NCI-H1092 treated with DMSO at 0.1 percent for 48 hours (cell line): ENCODE measurements at places on chromosomes 16 and 17.

GRCh38 chr17:75778861-75779249, 5.8 kb upstream of the UNK start:
- peak; percentile 32 for DNase-seq

- DNase-seq = no peak
These were observed 133.6 kb downstream of the HS3ST3B1 start for GRCh38 chr17:14434506-14434905.

DNA sequence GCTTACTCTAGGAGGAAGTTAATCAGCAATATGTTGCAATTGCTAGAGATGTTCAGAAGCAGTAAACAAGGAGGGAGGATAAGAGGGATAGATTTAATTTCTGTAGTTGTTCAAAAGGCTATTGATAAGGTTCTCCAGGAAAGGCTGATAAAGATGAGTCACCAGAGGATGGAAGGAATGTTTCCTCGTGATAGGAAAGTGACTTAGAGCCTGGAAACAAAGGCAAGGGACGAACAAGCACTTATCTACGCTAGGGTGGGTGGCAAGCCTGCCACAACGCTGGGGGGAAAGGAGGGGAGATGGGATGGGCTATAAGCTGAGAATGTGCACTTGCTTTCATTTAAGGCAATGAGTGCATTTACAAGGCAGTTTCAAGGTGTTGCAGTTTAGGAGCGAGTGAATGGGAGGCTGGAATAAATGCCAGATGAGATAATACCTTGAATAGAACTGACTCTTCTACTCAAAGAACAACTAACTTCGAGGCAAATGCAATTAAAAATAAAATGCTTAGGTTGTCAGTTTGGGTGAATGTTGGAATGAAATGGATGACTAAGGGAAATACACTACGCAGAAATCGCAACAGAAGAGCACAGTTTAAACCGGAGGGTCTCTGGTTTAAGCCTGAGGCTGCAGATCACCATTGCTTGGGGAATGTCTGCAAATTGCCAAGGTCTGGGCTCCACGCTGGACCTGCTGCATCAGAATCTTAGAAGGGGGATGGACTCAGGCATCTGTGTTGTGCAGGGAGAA, 76.0 kb upstream of the RBBP6 start:
- no peak for DNase-seq

DNA sequence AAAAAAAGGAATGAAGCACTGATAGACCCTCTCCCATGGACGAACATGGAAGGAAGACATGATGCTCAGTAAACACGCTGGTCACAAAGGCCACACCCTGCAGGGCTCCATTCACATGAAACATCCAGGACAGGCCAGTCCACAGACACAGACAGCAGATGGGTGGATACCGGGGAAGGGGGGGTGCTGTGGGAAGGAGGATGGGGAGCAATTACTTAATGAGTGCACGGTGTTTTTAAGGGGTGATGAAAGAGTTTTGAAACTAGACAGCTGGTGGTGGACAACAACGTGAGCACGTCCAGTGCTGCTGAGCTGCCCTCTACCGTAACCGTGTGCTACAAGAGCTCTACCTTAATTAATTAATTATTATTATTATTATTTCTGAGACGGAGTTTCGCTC, 6.0 kb upstream of the SLC16A3 start:
- no peak for DNase-seq

GRCh38 chr17:76198702-76199101, 41.6 kb downstream of the RNF157 start:
- no peak for DNase-seq

GRCh38 chr16:71956486-71956885, 43.7 kb downstream of the PKD1L3 start:
- DNase-seq = no peak

- DNase-seq = no peak
These were observed 2.6 kb downstream of the PER1 start for GRCh38 chr17:8149419-8150193.

- DNase-seq = no peak
These were observed 4.7 kb upstream of the TGFB1I1 start for GRCh38 chr16:31467151-31467773.

GRCh38 chr16:12235110-12235509, 258.6 kb downstream of the SNX29 start:
- DNase-seq = peak; percentile 81

GRCh38 chr16:11619327-11619851, 32.7 kb upstream of the LITAF start:
- no peak for DNase-seq

- DNase-seq = no peak
These were observed 9.5 kb downstream of the MTMR4 start for GRCh38 chr17:58504826-58505351.

- DNase-seq = peak; percentile 44
These were observed 44.0 kb downstream of the SREBF1 start for GRCh38 chr17:17792551-17793377.

GRCh38 chr16:10552998-10553491, 27.4 kb downstream of the EMP2 start:
- no peak for DNase-seq

DNA sequence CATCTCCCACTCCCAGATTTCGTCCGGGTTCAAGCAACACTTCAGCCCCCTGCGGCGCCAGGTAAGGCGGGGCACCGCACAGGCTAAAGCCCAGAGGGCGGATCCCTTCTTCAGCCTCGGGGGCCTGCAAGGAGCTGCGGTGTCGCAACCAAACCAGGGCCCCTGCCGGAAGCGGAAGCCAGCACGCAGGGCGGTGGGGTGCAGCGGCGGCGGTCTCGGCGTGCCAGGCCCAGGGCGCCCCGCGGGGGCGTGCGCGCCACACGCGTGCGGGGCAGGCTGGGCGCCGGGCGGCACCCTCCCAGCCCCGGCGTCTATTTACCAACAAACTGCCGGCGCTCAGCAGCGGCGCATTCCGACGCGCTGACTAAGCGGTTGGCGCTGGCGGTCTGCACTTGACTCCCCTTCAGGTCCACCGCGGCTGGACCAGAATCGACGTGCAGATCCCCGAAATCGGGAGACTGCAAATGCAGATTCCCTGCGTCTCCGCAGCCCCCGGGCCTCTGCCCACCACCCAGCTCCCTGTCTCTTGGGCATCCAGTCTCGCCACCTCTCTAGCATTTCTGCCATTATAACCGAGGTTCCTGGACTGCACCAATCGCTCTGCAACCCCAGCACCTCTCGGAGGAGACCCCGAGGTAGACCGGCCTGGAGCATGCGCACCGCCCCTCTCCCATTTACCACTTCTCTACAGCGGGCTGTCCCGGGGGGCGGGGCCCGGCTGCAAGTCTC, 421 bp upstream of the DLX4 start:
- no peak for DNase-seq

- no peak for DNase-seq
These were observed 3.0 kb upstream of the KCNG4 start for GRCh38 chr16:84242839-84243238.

GRCh38 chr17:27569257-27569722, 61.7 kb upstream of the LGALS9 start:
- no peak for DNase-seq

GRCh38 chr16:64648282-64648681, 473.6 kb downstream of the CDH11 start:
- DNase-seq = no peak

GRCh38 chr16:27795992-27796614, 246.2 kb downstream of the KATNIP start:
- no peak for DNase-seq

DNA sequence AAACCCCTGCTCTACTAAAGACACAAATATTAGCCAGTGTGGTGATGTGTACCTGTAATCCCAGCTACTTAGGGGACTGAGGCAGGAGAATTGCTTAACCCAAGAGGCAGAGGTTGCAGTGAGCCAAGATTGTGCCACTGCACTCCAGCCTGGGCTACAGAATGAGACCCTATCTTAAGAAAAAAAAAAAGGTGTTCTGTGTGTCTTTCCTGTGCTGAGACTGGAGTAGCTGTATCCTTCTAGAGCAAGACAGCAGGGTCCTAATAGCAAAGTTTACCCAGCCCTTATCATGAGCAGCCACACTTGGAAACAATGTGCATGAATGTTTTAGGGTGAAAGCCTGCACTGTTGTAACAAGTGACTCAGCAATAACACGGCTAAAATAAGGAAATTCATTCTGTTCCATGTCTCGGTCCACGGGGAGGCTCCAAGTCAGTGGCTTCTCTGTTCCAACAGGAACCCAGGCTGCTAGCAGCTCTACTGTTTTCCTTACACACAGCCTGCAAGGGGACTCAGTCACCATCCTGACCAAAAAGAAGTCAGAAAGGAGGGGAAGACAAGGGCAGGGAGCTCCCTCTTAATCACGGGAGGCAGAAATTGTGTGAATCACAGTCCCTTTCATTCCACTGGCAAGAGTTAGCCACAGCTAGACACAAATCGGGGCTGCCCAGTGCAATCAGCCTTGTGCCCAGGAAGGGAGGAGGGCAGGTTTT, 7.1 kb upstream of the SLC5A11 start:
- no peak for DNase-seq

DNA sequence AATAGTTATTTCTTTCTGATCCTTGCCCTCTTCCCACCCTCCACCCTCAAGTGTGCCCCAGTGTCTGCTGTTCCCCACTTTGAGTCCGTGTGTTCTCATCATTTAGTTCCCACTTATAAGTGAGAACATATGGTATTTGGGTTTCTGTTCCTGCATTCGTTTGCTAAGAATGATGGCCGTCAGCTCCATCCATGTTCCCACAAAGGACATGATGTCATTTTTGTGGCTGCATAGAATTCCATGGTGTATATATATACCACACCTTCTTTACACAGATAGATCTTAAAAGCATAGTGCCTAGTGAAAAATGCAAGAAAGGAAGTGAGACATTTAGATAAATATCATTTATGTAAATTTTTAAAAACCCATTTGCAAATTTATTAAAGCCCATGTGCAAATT, 33.1 kb downstream of the HS3ST2 start:
- no peak for DNase-seq

GRCh38 chr17:28470914-28471366, 2.5 kb upstream of the SLC13A2 start:
- DNase-seq = no peak

- DNase-seq = no peak
These were observed 19.0 kb upstream of the TUBG2 start for GRCh38 chr17:42640121-42640520.

GRCh38 chr17:17191961-17192381, 14.2 kb downstream of the PLD6 start:
- no peak for DNase-seq

- DNase-seq = no peak
These were observed 27.3 kb downstream of the NUP85 start for GRCh38 chr17:75232786-75233185.

- no peak for DNase-seq
These were observed 2.0 kb downstream of the LHX1 start for GRCh38 chr17:36939052-36939801.

GRCh38 chr17:55527540-55528118, 16.4 kb upstream of the SMIM36 start:
- peak; percentile 64 for DNase-seq

DNA sequence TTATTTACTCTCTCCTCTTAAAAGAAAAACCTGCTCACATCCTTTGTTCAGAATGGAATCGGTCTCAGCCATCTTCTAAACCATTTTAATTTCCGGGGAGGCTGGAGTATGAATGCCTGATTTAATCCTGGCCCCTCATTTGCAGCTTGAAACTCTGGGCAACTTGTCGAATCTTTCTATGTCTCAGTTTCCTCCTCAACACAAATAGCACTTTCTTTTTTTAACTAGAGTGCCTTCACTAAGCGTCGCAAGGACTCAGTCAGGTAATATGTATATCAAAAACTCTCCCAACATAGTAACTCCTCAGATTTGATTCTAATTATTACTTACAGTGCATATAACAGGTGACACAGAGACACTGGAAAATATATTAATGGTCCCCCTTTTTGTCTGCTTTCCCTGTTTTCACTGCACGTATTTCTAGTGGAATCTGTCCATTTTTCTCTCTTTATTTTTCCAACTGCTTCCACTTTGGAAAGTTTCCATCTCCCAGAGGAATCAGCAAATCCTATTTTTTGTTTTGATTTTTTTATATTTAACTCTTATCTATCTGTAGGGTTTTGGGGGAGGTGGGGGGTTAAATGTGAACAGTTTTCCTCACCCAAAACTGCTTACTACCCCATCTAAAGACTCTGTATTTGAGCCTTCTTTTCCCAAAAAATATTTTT, 18.6 kb downstream of the SNN start:
- no peak for DNase-seq

GRCh38 chr17:46175891-46176290, 17.3 kb downstream of the KANSL1 start:
- DNase-seq = no peak

DNA sequence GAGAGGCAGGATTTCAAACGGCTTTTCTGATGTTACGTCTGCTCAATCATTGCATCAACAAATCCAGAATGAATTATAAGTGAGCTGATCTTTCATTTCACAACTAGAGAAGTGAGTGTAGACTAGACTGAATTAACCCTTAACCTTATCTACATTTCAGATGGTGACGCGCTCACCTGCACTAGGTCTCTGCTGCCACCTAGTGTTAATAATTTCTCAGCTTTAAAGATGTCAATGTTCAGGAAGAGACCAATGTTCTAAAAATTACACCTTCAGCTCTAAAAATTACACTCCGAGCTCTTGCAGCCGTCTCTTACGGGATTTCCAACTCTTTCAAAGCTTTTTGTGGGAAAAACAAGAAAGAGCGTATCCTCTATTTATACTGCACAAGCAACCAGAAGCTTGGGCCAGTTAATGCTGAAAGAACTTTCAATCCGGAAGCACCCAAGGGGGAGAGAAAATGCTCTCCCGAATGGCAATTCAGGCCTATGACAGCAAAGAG, 88.2 kb upstream of the FA2H start:
- peak; percentile 35 for DNase-seq

GRCh38 chr16:59259074-59259949, 525.2 kb upstream of the GOT2 start:
- no peak for DNase-seq

DNA sequence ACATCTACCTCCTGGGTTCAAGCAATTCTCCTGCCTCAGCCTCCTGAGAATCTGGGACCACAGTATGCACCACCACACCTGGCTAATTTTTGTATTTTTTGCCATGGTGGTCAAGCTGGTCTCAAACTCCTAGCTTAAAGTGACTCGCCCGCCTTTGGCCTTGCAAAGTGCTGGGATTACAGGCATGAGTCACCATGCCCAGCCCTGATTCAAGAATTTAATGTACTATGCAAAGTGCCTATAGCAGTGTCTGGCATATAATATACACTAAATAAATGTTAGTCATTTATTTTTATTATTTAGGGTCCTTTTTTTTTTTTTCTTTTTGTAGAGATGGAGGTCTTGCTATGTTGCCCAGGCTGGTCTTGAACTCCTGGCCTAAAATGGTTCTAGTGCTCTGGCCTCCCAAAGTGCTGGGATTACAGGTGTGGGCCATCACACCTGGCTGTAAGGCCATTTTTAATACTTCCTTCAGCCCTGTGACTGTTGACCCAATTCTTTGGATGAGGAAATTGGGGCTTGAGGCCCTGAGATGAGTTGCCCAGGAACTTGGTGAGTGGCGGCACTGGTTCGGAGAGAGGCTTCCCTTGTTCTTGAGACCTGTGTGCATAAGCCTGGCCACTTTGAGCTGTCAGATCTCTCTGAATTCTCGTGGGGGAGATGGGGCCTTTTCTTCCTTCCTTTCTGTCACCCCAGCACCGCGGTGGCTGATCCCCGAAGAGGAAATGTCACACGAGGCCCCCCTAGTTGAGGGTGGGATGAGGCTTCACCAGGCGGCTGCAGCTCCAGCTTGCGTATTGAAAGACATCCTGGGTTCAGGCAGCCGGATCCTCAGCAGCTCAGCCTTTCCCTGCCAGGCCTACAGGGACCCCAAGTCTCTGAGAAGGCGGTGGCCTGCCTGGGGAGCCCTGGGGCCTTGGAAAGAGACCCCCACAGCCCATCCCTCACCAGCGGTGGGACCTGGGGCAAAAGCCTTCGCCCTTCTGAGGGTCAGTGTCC, 38.7 kb downstream of the LAT start:
- no peak for DNase-seq
